ENCODE measurements at places on chromosomes 3 and 15.

GRCh38 chr3:149282836-149283235, 50.6 kb downstream of the TM4SF18 start:
- no peak for DNase-seq

DNA sequence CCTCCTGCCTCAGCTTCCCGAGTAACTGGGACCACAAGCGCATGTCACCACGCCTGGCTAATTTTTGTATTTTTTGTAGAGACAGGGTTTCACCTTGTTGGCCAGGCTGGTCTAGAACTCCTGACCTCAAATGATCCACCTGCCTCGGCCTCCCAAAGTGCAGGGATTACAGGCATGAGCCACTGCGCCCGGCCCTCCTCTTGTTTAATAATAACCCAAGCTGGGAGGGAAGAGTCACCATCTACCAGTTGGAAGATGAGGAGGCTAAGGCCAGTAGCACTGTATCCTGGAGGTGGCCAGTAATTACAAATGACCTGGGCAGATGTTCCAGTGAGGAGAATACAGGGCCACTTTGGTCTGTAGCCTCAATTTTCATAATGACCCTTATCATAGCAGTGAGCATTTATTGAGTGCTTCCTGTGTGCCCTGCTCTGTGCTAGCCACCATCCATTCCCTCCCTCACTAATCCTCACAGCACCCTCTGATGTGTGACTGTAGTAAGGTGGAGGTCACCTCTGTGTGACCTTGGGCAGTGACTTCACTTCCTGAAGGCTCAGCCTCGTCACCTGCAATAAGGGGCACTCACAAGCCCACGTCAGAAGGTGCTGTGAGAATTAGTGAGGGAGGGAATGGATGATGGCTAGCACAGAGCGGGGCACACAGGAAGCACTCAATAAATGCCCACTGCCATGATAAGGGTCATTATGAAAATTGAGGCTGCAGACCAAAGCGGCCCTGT, 64.2 kb downstream of the ABTB1 start:
- DNase-seq, result no peak

DNA sequence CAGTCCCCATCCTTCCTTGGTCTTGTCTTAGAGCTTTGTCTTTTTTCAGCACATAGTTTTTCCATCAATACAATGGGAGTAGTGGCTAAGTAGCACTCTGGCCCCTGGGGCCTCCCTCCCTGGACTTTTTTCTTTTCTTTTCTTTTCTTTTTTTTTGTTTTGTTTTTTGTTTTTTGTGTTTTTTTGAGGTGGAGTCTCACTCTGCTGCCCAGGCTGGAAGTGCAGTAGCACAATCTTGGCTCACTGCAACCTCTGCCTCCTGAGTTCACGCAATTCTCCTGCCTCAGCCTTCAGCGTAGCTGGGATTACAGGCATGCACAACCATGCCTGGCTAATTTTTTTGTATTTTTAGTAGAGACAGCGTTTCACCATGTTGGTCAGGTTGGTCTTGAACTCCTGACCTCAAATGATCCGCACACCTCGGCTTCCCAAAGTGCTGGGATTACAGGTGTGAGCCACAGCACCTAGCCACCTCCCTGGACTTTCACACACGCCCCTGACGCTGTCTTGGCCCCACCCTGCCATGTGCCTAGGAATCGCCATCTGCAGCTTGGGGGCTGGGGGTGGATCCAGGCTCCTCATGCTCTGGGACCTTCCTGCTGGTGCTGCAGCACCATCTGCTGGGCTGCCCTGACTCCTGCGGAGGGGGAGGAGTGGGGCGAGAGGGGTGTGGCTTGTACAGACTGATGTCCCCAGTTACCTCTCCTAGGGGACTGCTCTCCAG, 2.8 kb downstream of the C15orf39 start:
- DNase-seq, result peak; percentile 94

DNA sequence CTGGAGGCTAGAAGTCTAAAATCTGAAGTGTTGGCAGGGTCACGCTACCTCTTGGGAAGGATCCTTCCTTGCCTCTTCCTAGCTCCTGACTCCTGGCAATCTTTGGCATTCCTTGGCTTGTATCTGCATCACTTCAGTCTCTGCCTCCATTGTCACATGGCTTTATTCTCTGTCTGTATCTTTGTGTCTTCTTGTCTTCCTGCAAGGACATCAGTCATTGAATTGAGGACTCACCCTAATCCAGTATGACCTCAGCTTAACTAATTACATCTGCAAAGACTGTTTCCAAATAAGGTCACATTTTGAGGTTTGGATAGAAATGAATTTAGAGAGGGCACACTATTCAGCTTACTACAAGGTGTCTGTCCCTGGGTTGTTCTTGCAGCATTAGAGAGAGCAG, 31.1 kb upstream of the UTS2B start:
- DNase-seq, result peak; percentile 53

DNA sequence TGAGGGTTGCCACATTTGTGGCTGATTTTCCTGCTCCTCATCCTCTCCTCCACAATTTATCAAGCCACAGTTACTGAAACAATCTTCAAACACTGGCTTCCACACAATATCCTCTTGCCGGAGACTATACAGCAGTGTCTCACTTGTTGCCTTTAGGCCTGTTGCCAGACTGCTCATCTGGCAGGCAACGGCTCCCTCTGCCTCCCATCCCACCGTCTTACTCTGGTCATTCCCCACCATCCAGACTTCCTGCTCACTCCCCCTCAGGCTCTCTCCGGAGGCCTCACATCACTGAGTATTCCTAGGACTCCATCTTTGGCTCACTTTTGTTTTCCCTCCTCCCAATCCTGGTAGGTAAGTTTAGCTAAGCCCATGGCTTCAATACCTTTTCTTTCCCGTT, 301.9 kb downstream of the IL20RB start:
- peak; percentile 39 for DNase-seq

GRCh38 chr15:69424748-69425413, 10.7 kb downstream of the KIF23 start:
- no peak for DNase-seq

DNA sequence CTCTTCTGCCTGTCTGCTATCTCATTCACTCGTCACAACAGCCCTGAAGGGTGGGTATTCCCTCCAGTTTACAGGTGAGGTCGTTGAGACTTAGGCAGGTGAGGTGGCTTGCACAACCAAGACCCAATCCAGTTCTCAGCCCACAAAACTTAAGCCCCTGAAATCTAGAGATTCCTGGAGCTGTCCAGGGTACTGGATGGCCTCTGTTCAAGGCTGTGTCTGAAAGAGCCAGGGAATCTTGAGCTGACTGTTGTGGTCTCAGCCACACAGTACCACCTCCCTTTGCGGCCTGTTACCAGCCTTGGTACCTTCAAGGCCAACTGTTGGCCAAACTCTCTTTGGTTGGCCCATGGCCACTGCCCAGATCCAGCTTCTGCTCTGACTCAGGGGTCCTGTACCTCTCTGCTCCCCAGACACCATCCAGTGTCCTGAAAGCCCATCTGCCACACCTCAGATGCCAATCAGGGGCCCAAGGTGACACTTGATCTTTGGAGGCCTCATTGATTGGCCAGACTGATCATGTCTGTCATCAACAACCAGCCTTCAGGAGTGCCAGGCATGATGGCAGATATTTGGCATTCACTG, 10.9 kb upstream of the FAM107A start:
- DNase-seq, result peak; percentile 82

DNA sequence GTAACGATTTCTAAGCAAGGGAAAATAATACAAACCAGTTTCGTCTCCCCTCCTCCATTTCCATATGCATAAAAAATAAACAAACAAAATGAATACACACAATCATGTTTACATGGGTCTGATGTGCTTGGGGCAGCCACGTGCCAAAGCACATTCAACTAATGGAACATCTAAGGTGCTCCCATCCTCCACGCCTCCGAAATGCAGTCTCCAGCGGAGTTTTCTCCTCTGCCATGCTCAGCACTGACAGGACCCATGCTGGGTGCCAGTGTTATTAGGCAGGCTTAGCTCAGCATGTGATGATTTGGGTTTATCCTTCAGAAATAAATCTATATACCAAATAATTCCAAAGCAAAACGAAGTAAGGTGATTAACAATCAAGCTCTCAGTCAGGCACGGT, 337.3 kb upstream of the ATP10A start:
- peak; percentile 34 for DNase-seq

DNA sequence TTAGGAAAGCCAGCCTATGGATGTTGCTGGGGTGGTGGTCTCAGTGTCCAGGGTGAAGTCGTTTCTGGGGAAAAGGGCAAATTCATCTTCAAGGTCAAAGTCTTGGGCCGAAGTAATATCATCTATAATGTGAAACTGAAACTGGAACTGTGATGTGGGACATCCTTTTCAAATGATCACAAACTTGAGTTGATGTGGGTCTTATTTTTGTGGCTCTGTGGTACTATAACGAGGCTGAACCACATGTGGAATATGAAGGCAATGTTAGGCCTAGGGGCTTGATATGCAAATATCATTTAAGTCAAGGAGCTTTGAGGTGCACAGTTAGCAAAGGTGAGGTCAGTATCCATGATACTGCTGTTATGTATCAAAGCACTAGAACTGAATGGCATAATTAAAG, 1.5 kb upstream of the CD200R1L start:
- DNase-seq, result no peak

DNA sequence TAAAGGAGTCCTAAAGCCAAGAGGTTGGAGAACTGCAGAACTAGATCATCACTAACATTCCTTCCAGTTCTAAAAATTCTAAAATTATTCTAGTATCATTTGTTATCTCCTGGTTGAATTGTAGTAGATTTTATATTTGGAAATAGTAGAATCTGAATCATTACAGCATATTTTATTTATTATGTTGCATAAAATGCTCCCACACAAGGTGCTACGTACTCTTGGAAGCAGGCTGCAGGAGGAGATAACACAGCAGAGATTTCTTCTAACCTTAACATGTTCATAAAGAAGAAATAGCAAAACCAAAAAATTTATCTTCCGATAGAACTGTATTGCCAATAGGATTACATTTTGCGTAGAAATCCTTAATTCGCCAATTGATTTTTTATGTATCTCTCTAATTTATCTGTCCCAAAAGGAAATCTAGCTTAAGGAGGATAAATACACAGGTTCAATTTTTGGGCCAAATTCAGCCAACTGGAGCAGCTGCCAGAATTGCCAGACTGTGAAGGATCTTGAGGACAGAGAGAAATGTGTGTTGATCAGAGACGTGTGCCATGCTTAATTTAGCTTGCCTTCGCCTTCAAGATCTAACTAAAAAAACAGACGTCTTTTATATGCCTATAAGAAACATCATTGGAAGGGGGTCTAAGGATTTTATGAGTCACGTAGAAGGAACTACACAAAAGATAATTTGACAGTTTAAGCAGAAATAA, 134.4 kb upstream of the MITF start:
- DNase-seq, result no peak

- DNase-seq, result no peak
Observed at GRCh38 chr3:138827222-138827621, 7.5 kb downstream of the PIK3CB start.

DNA sequence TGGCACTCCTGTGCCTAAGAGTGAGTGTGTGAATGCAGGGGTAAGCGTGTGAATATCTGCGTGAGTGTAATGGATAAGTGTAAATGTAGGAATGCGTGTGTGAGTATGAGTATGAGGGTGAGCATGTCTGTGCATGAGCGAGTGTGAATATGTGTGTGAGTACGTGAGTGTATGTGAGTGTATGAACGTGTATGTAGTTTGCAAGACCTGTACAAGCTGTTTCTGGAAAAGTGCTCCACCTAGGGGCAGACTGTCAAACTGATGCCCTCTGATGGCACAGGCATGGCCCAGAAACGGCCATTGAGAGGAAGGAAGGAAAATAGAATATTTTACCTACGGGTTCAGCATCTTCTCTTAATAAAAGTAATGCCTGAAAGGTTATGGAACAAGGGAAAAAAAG, 24.4 kb upstream of the FRMD4B start:
- peak; percentile 61 for DNase-seq

- peak; percentile 59 for DNase-seq
Observed at GRCh38 chr3:114033721-114034120, 22.6 kb downstream of the CCDC191 start.

DNA sequence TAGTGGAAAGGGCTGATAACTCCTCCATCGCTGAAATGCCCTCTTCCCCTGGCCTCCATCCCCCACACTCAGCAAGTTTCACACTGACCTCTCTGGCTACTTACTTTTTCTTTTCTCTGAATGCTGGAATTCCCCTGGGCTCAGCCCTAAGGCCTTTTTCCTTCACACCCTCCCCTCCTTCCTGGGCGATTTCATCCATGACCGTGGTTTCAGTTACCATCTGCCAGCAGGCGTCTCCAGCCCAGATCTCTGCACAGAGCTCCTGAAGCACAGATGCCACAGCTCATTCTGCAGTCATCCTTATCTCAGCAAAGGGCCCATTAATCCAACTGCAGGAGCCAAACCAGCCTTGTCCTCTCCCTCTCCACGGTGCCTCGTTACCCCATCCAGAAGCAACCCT, 114.0 kb downstream of the RFTN1 start:
- no peak for DNase-seq

- no peak for DNase-seq
Observed at GRCh38 chr3:188400494-188401243, 246.7 kb downstream of the LPP start.

- no peak for DNase-seq
Observed at GRCh38 chr3:161153480-161153879, 48.3 kb upstream of the B3GALNT1 start.

Data from neural progenitor cell (in vitro differentiated cells).